HuH-7.5 (cell line): ENCODE measurements at places on chromosomes 5 and 9.

DNA sequence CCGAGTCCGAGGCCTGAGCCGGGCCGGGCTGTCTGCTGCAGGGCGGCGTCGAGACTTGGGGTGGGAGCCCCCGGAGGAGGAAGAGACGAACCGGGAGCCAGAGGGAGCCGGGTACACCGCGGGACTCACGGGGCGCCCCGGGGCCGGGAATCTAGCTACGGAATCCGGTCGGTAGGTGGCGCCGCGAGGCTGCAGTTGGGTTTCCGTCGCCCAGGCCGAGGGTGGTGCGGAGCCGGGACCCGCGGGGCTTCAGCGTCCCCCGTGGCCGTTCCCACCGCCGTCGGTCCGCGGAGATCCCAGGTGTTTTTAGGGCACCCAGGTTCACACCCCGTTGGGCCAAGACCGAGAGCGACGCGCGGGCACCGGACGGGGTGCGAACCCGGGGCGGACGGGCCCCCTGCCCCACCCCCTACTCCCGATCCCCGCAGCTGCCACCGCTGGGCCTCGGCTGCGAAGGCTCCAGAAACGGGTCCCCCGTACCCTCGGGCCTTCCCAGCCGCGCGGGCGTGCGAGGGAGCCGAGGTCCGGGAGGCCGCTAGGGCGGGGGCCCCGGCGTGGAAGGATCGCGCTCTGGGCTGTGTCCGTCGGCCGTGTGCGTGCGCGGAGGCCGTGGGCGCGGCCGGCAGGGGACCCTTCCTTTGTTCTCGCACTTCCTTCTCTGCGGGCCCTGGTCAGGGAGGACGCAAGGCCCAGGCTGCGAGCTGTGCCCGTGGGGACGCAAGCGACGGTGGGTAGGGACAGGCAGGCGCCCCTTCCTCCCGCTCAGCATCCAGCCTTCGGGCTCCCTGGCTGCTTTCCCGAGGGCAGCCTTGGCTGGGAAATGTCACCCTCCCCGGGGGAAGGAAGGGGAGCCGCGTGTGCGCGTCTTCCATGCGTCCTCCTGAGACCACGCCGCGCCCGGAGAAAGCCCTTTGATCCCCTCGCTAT is 146.6 kb downstream of the GAPVD1 start:
- DNase-seq: peak; percentile 94

DNA sequence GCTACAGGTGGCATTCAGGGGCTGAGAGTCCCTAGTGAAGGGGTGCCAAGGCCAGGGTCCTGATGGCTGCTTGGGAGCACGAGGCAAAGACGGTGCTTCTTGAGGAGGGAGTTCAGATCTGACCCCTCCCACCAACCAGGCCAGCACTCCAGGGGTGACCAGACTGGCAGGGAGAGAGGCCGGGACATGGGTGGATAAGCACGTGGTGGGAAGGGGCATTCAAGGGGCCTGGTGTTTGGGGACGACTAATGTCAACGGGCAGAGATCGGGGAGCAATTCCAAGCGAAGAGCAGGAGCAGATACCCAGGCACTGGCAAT is 4.5 kb downstream of the RGS14 start:
- DNase-seq: no peak

GRCh38 chr9:86713470-86713869 is 233.8 kb downstream of the GAS1 start:
- no peak for DNase-seq

GRCh38 chr5:75199946-75200345 is 36.7 kb downstream of the ANKRD31 start:
- no peak for DNase-seq

- no peak for DNase-seq
These were observed 470.2 kb upstream of the CHD1 start for GRCh38 chr5:99398976-99399375.
